ENCODE measurements at places on chromosomes 1 and 21.
A peak's percentile ranks its signal among the peaks of the same experiment; 100 is the strongest.

GRCh38 chr1:204971517-204972336, 71.3 kb upstream of the CNTN2 start:
- DNase-seq, result peak; percentile 80

GRCh38 chr1:159829822-159830465, 3.3 kb downstream of the SLAMF8 start:
- DNase-seq, result peak; percentile 58

- DNase-seq, result no peak
Observed at GRCh38 chr1:13593511-13594131, 10.0 kb downstream of the PDPN start.

- no peak for DNase-seq
Observed at GRCh38 chr1:90550626-90551406, 166.3 kb downstream of the BARHL2 start.

DNA sequence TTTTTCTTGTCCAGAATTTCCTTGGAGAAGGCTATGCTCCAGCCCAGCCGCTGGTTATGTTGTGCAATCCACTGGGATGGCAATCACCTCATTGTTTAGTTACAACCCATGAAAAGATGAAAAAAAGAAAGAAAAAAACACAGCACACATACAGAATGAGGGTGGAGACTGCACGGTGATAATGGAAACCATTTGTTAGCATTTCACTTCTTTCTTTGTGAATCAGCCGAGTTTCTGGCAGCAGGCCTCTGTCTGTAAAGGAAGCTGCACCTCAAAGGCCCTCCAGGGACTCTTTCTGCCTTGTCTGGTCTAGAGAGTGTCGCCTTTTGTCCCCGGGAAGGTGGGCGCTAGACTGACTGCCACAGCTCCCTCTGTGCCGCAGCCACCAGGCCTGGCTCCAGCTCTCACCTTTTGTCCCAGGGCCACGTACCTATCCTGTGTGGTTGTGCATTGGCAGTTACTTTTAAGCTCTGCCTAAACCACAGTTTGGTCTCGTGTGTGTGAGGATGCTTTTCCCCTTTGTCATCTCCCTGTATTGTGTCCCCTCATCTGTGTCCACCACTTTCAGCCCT, 35.6 kb downstream of the NGF start:
- DNase-seq, result peak; percentile 89

GRCh38 chr1:2413495-2414296, 1.3 kb upstream of the PEX10 start:
- DNase-seq, result no peak

- peak; percentile 48 for DNase-seq
Observed at GRCh38 chr1:1573843-1574720, 581 bp downstream of the SSU72 start.

DNA sequence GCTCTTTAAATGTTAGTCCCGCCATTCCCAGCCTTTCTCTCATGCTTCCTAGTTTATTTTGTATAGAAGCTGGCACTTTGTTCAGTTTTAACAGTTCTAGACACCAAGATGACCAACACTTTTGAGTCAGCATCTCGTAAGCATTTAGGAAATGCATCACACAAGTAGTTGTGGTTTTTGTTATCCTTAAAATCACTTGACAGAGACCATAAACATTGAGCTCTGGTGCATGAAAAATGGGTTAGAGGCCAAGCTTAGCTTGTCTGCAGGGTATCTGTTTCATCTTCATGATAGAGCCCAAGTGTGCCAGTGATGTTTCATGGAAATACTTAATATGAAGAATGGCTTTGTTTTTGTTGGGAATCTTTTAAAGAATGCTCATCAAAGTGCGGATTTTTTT, 159.7 kb downstream of the DISP1 start:
- DNase-seq, result peak; percentile 95

DNA sequence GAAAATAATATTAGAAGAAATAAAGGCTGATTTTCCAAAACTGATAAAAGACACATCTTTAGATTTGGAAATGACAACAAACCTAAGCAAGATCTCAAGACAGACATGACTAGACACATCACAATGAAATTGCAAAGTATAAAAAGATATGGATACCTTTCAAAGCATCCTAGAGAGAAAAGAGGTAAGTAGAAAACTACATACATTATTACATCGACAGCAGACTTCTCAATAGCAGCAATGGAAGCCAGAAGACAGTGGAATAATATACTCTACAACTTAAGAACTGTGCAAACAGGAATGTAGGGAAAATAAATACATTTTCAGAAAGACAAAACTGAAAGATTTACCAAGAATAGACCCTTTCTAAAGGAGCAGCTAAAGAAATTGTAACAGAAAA, 50.2 kb downstream of the DENND1B start:
- DNase-seq, result no peak

GRCh38 chr1:206727981-206728696, 42.4 kb upstream of the IL19 start:
- DNase-seq, result no peak

DNA sequence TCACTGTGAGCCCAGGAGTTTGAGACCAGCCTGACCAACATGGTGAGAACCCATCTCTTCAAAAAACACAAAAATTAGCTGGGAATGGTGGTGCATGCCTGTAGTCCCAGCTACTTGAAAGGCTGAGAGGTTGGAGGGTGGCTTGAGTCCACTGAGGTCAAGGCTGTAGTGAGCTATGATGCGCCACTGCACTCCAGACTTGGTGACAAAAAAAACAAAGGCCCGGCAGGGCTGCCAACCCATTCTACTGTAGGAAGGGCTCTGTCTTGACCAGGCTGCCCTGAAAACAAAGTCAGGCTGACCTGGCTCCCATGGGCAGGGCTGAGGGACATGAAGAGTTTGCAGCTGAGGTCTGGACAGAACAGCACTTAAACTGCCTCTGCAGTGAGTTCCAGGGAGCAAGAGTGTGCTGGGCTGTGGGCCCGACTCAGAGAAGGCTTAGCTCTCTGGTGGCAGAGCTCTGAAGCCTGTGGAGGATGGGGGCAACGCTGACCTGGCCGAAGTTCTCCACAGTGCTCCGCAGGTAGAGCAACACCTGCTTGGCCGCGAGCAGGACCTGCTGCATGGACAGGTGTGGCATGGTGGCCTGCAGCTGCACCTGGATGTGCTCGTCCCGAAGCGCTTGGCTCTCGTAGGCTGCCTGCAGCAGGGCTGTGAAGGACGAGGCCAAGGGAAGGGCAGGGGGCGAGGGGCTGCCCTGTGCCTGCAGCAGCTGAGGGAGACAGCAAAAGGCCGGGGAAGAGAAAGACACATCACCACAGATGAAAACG, 42.4 kb downstream of the URB1 start:
- no peak for DNase-seq

GRCh38 chr1:179164494-179164893, 65.0 kb downstream of the ABL2 start:
- DNase-seq, result peak; percentile 36

DNA sequence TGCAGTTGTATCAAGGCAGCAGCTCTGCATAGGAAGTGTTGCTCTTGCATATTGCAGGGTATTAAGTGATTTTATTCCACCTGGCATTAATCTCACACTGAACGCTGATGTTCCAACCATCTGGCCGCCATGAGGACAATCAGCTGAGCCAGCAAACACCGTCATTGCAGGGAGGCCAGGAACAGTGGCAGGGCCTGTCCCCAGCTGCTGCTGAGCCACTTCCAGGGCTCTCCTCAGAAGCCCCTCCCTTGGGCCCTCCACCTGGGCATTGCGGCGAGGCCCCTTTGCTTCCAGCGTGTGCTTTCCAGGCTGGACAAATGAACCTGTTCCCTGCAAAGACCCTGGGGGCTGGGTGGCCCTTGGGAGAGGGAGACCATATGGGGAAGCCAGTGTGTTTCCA, 171.6 kb upstream of the C1orf174 start:
- no peak for DNase-seq

GRCh38 chr1:167631936-167632614, 2.0 kb downstream of the RCSD1 start:
- DNase-seq, result no peak

GRCh38 chr1:75274920-75275506, 140.8 kb downstream of the LHX8 start:
- no peak for DNase-seq

DNA sequence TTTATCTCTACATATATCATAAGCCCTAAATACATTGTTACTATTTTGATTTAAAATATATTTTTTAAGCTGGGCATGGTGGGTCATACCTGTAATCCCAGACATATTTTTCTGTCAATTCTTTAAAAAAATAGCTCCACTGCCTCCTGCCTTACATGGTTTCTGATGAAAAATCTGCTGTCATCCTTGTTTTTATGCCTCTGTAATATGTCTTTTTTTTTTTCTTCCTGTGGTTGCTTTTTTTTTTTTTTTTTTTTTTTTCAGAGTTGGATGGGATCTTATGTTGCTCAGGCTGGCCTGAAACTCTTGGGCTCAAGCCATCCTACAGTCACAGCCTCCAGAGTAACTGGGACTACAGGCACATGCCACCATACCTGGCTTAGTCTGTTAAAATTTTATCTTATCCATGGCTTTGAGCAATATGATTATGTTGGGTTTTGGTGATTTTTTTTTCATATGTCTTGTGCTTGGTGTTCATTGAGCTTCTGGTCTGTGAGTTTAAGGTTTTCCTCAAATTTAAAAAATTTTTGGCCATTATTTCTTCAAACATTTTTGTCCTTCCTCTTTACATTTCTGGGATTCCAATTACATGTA, 12.4 kb upstream of the EDARADD start:
- DNase-seq, result no peak

DNA sequence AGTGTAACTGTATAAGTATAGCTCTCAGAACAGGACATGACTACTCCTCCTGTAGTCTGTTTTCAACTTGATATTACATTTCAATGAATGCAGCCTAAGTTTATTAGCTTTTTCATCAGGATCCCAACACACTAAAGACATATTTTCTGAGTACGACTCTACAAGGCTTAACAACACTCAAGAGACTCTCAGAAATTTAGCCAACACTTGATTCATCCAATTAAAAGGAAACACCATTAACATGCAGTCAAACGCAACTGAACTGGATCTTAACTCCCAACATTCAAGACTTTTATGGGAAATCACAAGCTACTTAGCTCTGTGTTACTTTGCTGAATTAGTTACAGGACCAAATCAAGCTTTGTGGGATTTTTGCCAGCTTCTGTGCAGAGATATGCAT, 65.2 kb upstream of the SGIP1 start:
- no peak for DNase-seq

GRCh38 chr21:45811136-45811535, 167.6 kb downstream of the PCBP3 start:
- no peak for DNase-seq

DNA sequence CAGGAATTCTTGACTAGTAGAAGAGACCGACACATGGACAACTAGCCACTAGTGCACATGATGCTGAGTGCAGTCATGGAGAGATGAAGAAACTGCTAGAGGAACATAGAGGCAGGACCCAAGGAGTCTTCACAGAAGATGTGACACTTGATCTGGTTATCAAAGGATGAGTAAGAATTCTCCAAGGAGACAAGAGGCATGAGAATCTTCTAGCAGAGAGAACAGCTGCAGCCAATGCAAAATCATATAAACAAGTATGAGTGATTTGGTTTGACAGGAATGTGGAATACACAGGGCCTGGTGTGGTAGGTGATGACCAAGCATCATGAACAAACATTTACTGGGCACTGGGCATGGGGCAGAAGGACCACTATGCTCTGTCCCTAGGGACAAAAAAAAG, 140.9 kb upstream of the CTTNBP2NL start:
- no peak for DNase-seq

- no peak for DNase-seq
Observed at GRCh38 chr1:190511554-190511953, 33.9 kb upstream of the BRINP3 start.

GRCh38 chr1:230495891-230496385, 69.8 kb upstream of the PGBD5 start:
- no peak for DNase-seq

DNA sequence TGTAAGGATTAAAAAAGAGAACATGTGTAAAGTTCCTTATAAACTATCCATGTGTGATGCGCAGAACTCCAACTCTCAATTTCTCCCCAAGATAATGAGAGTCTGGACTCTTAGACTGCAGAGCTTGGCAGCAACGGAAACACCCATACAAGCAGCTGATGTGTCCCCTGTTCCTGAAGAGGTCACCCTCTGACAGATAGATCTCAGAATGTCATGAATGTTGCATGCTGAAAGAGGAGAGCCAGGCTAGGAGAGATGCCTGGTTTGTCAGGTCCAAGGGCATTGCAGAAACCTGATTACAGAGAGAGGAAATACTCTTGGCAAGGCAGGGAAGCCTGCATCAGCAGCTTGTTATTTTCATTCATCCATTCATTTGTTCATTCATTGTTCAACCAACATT, 24.2 kb downstream of the MTARC1 start:
- DNase-seq, result no peak

- no peak for DNase-seq
Observed at GRCh38 chr1:162701286-162701685, 69.0 kb downstream of the DDR2 start.

GRCh38 chr1:88433556-88433955, 250.5 kb upstream of the PKN2 start:
- DNase-seq, result no peak

- no peak for DNase-seq
Observed at GRCh38 chr1:227557962-227558725, 5.2 kb upstream of the ZNF678 start.

DNA sequence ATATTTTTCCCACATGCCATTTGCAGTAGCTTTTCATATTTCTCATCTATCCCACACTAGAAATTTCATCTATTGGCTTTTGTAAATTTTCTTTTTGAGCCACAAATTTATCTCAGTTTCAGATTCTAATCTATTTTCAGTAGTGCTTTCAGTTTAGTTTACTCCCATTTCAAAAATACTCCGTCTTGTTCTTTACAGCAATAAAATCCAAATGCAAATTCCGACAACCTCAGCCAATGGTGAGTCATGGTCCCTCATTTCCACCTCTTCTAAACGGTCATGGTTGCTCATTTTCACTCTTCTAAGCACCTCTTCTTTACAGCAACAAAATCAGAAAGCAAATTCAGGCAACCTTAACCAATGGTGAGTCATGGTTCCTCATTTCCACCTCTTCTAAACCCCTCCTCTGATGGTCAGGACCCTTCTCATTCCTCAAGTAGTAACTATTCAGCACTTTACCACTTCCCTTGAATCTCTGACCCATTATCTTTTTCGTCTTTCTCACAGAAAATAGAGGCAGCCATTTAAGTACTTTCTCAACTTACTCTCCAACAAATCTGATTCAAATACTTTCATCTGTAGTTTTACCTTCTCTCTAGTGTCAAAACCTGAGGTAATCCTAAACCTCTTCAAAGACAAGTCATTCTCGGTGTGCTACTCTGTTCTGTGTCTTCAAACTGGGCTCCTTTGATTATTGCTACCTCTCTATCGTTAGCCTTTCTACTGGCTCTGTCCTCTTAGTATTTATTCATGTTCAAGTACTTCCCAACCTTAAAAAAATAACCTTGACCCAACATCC, 34.4 kb downstream of the C21orf91 start:
- no peak for DNase-seq

GRCh38 chr1:32470991-32471694, 6.3 kb downstream of the ZBTB8B start:
- no peak for DNase-seq

GRCh38 chr1:65170511-65171142, 22.6 kb downstream of the AK4 start:
- DNase-seq, result no peak
